ENCODE measurements at places on chromosomes 1 and 21.

- DNase-seq: no peak
Observed at GRCh38 chr1:162151900-162152829, 82.7 kb downstream of the NOS1AP start.

DNA sequence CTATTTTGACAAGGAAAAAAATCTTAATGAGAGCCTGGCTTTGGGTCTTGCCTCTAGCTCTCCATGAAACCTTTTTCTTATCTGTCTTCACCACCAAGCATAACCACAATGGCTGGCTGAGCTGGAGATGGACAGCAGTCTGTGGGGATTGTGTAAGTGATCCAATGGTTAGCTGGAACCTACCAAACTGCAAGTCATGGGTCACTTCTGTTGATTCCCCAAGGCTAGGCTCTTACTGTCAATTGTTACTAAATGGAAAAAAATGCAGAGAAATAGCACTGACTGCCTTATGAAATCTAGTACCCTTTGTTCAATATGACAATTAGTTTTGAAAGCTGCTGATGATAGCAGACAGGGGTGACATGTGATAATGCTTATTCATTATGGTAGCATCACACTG lies 359.0 kb downstream of the ST6GALNAC3 start:
- no peak for DNase-seq

DNA sequence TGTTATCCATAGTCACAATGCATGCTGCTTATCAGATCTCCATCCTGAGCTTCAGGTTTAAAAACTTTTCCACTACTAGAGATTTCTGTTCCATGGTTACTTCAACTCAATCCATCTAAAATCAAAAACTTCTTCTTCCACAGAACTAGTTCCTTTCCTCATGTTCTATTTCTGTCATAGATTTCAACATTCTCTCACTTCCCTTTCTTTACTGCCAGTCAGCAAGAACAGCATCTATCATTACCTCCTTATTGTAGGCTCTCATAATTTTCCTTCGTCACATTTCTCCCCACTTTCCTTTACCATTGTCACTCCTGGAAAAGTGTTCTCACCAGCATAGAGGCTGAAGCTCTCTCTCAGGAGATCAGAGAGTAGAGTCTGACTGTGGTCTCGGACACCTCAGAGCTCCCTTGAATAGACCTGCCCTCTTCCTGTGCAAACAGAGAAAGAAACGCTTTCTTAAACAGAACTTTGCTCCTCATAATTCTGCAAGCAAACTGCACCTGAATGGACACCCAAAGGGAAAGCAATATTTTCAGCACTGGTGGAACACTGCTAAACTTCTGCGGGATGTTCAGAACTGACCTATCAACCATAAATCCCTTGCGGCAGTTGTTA lies 48.7 kb upstream of the KIRREL1 start:
- DNase-seq: no peak

- no peak for DNase-seq
Observed at GRCh38 chr1:192581131-192581927, 5.8 kb downstream of the RGS1 start.

GRCh38 chr1:198534548-198535418 lies 5.7 kb downstream of the ATP6V1G3 start:
- DNase-seq: no peak

DNA sequence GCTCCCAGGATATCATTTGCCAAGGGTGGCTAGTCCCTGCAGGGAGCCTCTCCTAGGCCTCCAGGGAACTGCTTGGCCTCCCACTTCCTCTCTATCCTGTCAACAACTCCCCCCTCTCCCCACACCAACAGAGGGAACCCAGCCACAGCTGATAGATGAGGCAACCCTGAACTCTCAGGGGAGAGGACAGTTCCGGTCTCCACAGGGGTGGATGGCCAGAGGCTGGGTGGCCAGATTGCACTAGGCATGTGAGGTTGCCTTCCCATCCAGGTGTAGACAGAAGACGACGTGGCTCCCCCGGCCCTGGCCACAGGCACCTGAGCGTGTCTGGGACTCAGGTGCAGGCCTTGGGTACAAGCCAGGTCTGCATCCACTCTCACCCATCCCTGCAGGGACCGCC lies 53.3 kb downstream of the TOR1AIP2 start:
- no peak for DNase-seq

DNA sequence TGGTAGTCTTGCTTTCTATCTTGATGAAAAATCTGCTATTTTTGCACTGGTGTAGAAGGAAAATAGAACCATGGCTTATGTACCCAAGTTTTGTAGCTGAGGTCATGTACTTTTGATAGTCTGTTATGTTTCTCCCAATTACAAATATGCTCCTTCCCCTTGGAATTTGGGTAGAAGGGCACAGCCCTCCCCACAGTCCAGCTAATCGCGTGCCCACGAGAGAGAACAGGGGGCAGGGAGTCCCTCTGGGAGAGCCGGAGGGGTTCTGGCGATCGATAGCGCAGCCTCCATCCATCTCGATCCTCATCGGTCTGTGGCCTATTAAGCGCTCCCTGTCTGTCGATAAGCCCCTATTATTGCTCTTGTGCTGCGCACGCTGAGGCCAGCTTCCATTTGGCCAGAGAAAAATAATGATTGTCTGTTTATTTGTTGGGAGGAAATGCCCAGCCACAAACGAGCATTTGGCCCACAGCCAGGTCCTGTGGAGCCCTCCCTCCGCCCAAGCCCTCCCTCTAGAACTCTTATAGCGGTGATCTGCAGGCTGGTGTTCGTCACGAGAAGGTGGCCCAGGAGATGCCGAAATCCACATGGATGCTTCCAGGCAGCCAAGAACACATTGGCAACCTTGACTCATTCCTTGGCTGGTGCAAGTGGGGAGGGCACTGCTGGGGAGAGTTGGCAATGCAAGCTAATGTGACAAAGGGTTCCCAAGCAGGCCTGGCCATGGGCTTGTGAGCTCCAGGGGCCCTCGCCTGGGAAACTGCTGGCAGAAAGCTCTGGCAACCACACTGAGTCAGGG lies 134.7 kb upstream of the TNR start:
- DNase-seq: no peak

DNA sequence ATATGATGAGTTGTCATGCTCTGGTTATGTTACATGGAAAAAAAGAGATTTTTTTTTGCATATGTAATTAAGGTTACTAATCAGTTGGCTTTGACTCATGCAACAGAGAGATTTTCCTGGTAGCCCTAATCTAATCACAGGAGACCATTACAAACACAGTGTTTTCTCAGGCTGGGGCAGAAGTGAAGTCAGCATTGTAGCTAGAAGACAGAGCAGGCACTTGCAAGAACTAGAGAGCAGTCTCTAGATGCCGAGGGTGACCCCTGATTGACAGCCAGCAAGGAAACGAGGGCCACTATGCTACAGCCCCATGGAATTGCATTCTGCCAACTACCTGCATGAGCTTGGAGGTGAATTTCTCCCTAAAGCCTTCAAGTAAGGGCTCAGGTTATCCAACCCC lies 151.3 kb downstream of the RUNX1 start:
- DNase-seq: no peak

- no peak for DNase-seq
Observed at GRCh38 chr1:166283190-166283589, 116.4 kb upstream of the FAM78B start.

DNA sequence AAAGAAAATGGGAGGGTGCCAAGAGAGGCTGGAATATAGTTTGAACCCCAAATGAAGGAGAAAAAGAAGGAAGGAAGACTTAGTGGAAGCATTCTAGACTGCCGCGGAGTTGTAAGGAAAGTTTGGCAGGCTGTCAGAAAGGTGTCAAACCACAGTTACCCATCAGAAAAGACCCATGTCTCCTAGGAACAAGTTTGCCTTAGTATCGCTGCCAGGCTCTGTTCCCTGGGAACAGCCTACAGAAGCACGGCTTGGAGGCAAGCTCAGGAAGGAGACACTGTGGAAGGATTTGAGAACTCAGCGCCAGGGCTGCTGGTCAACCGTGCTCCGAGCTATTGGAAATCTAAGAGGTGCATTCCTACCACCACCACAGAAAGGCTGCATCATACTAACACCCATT lies 197.4 kb downstream of the RRAGC start:
- DNase-seq: no peak

- no peak for DNase-seq
Observed at GRCh38 chr1:220336391-220337031, 64.3 kb upstream of the RAB3GAP2 start.
